Small intestine (tissue), 16 donors: ENCODE measurements at places on chromosomes 7 and 10.

GRCh38 chr10:76242956-76243355 lies 811.5 kb downstream of the LRMDA start:
- DNase-seq: peak; percentile 63

- DNase-seq: peak; percentile 82
Observed at GRCh38 chr7:17939606-17940301, 540 bp downstream of the SNX13 start.

DNA sequence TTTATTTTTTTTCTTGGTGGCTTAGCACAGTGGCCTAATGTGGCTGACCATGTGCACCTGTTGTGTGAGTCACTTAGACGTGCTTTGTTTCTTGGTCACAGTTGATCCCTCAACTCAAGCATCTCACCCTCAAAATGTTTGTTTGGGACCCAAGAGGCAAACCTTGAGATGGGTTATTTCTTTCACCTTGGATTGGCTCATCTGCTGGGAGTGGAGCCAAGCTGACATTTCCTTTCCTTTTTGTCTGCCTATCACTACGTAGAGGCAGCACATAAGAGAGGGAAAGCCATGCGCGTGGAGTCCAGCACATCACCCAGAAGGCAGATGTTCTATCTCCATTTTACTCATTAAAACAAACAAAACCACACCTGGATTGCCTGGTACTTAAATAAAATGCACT lies 6.4 kb upstream of the PRKCQ start:
- no peak for DNase-seq

GRCh38 chr10:4074545-4075407 lies 289.8 kb upstream of the KLF6 start:
- no peak for DNase-seq

GRCh38 chr10:37860494-37861190 lies 3.2 kb upstream of the ZNF248 start:
- DNase-seq: peak; percentile 14

- DNase-seq: peak; percentile 29
Observed at GRCh38 chr10:116838143-116838725, 11.1 kb upstream of the ENO4 start.

GRCh38 chr10:35933940-35934641 lies 292.0 kb upstream of the FZD8 start:
- no peak for DNase-seq

DNA sequence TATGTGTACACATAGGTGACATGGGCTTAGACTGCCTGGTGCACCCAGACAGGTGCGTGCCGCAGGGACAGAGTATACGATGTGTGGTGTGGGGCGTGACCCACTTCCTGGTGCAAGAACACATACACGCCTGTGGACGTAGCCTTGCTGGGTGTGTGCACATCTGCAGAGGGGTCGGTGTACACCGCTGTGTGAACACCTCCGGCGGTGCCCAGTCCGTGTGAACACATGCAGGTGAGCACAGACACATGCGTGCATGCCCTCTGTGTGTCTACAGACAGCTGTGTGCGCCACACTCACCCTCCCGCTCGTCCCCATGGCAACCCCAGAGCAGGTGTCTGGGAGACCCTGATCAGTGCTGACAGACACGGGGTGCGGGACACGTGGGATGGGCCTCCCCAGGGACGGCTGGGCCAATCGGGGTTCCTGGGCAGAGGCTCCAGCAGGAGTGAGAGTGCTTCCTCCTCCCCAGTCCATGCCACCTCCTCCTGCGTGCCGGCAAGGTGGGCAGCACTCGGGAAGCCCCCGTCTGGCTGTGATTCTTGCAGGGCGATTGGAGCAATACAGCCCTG lies 23.4 kb downstream of the ELFN1 start:
- DNase-seq: no peak

GRCh38 chr7:14449291-14449690 lies 453.3 kb downstream of the DGKB start:
- no peak for DNase-seq

GRCh38 chr7:79258826-79259225 lies 194.6 kb downstream of the MAGI2 start:
- no peak for DNase-seq

- no peak for DNase-seq
Observed at GRCh38 chr10:78952686-78953085, 116.1 kb upstream of the ZMIZ1 start.

DNA sequence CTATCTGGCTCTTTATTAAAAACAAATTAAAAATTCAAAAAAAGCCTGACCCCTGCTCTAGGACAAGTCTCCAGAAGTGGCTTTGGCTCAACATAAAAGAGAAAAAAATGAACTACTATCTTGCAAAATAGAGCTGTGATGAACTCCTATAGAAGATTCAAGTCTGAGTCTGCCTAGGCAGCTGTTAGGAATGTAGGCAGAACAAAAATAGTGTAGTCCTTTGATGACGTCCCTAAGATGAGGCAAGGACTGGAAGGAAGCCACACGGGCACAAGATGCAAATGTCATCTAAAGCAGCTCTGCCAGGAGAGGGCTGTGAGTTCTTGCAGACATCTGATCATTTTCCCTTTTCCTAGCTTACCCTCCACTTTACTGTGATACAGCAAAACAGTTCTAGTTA lies 20.5 kb downstream of the ASNS start:
- no peak for DNase-seq

DNA sequence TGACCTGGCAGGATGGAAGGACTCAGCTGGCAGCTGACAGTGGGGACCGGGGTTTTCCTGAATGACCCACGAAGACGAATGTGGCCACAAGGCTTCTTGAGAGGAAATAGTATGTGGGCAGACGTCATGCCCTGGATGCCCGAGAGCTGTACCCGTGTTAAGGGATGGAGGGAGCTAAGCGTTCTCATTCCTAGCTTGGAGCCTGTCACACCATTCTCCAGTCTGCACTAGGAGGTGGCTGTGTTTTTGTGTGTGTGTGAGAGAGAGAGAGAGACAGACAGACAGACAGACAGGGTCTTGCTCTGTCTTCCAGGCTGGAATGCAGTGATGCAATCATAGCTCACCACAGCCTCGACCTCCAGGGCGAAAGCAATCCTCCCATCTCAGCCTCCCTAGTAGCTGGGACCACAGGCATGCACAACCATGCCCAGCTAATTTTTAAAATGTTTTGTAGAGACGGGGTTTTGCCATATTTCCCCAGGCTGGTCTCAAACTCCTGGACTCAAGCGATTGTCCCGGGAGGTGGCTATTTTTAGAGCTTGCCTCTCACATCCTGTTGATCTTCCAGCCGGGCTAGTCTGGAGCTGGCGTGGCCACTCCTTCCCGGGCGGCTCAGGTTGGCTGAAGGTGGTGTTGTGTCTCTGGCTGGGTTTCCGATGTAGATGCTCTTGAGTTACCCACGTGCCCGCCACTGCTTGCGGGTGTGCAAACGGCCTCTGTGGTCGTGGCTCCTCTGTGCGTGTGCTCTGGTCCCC lies 2.1 kb downstream of the AMZ1 start:
- DNase-seq: no peak

DNA sequence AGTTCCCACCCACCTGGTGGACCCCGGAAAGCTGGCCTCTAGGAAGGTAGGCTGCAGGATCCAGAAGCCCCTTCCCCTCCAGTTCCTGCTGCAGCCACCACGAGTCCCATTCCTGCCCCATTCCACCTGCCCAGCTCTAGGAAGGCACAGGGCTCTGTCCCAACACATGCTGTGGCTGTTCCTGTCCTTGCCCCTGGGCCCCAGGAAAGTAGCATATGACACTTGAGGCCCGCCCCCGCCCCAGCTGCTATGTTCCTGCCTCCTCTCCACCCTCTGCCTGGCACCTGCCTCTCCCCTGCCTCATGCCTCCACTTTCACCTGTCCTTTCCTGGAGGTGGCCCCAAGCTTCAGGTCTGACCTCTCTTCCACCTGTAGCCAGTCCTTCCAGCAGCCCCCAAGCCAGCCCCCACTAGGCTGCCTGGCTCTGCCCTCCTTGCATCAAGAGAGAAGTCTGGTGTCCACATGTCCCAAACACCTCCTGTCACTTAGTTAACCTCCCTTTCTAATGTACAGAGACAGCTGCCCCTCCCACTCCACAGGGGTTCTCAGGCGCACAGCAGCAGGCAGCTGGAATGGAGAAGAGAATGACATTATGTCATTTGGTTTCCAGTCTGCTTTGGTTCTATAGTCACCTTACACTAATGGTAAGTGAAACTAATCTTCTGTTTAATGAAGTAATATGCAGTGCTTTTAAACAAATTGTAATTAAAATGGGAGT lies 22.7 kb downstream of the YKT6 start:
- DNase-seq: no peak

DNA sequence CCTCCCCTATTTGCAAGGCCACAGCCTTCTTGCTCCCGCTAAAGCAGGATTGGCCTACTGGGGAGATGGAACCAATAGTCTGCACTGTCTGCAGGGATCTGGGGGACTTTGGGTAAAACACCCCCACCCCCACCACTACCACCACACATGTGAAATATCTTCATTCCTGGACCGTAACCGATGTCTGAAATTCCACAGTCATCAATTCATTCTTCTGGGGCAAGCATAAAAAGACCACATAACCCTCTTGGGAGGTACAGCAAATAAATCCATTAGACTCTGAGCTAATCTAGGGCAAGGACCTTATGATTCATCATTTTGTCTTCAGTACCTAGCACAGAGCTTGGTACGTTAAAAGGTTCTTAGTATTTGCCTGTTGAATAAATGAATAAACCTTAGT lies 307.8 kb downstream of the GPAM start:
- no peak for DNase-seq

GRCh38 chr7:917255-918117 lies 37.0 kb downstream of the ADAP1 start:
- DNase-seq: no peak

GRCh38 chr10:2214092-2214491 lies 476.8 kb upstream of the ADARB2 start:
- DNase-seq: no peak

GRCh38 chr7:139635526-139636302 lies 112.2 kb downstream of the CLEC2L start:
- DNase-seq: no peak

- no peak for DNase-seq
Observed at GRCh38 chr7:135964791-135965190, 12.4 kb downstream of the MTPN start.

- DNase-seq: no peak
Observed at GRCh38 chr7:117010375-117011133, 57.3 kb downstream of the ST7 start.

GRCh38 chr7:141497391-141497790 lies 53.8 kb upstream of the AGK start:
- DNase-seq: no peak

- DNase-seq: no peak
Observed at GRCh38 chr7:2041496-2042367, 191.0 kb downstream of the MAD1L1 start.

- DNase-seq: no peak
Observed at GRCh38 chr10:117967149-117967650, 79.5 kb downstream of the RAB11FIP2 start.

DNA sequence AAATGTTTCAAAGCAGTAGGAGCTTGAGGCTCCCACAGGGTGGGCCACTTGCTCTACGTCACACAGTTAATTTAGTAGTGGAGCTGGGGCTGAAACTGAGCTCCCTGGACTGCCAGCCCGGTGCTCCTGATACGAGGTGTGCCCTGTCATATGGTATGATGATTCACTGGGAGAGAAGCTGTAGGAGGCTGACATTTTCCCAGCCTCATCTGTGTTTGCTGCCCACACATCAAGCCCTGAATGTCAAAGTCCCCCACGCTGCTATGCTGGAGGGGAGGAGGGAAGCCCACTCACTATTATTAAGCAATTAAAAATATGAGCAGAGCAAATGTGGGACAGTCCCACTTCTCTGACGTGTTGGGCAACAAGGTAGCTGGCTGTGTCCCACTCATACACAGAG lies 81.2 kb upstream of the SORCS3 start:
- DNase-seq: no peak

DNA sequence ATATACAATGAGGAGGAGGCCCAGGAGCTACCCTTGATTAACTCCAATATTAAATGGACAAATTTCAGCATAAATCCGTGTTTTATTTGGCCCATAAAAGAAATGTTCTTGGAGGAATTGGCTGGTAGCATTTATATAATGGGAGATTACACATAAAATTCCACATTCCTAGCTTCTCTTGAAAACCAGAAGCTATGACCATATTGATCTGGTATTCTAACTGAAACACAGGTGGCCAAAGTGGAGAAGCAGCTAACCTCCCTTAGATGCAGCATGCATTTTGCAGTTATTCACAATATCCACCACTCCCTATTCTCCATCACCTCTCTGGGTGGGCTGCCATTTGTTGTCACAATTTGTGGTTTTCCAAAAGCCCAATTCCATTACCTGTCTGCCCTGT lies 148.8 kb upstream of the CACNA2D1 start:
- DNase-seq: no peak

- no peak for DNase-seq
Observed at GRCh38 chr10:77393821-77394501, 243.6 kb downstream of the KCNMA1 start.

DNA sequence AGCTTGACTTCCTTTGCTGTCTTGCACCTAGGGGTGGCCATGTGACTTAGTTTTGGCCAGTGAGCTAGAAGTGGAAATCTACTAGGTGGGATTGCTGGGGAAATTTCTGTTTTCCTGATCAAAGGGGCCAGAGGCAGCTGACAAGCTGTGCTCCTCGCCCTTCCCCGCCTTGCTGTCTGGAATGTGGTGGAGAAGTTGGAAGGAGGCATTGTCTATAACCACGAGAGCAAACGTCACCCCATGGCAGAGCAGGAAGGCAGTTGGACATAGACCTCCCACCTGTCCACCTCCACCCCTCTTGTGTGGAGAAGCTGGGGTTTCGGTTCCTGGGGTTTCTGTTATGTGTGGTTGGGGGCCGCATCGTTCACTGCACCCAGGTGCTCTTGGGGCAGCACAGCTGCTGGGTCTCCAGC lies 7.3 kb downstream of the SFRP5 start:
- DNase-seq: peak; percentile 67

DNA sequence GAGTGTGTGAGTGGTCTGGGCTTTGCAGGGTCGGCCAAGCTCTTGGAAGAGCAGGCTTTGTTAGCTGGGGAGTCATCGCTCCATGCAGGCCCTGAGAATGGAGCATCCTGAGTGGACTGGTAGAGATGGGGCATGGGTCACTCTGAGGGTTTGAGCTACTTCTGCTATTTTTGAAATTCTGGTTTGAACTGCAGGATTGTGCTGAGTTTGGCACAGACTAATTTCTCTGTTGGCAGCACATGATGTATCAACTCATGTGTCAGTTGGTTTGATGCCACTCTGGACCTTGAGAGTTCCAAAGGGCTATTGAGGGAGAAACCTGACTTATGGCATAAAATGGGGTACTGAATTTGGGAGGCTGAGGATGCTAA lies 56.3 kb downstream of the LRMDA start:
- no peak for DNase-seq

DNA sequence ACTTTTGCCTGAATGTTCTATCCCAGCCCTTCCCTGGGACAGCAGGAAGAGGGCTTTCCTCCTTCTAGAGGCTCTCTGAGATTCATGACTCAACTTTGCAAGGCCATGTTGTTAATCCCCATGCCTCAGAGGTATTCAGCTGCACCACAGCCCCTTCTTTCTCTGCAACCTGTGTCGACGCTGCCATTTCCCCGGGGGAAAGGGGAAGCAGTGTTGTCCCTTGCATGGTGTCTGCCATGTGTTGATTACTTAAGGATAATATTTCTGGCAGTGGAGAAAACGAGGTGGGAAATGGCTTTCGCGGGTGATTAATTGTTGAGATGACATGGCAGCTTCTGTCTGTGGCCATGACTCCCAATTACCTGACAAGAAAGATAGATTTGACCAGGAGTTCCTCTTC lies 133.1 kb downstream of the SORCS3 start:
- no peak for DNase-seq
